ENCODE measurements at places on chromosomes 3 and 15.

- peak; percentile 43 for DNase-seq
Measured at GRCh38 chr3:86990734-86991481, at the start of gene VGLL3. VGLL3 (minus strand) TSS chr3:86991149; CDS start chr3:86990743, 406 bp downstream.

GRCh38 chr3:10247679-10248183 is 528 bp upstream of the TATDN2 start:
- no peak for DNase-seq

- DNase-seq = no peak
Measured at GRCh38 chr3:181541414-181541813, 170.3 kb upstream of the SOX2 start.

DNA sequence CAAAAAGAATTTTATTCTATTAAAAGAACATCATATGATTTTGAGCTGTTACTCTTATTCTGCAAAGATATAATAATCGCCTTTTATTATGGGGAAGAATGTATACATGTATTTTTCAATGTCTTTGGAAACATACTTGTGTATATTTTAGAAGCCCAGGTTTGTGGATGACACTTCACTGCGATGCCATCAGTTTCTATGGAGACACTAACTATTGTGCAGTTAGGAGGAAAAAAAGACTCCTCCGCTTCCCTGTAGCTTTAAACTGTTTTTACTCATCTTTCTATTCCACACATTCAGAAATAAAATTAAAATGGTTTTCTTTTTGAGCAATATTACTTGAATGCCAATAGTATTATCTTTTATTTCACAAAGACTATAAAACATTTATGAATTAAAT is 305.0 kb downstream of the NLGN1 start:
- DNase-seq = no peak

- DNase-seq = no peak
Measured at GRCh38 chr3:12027184-12027846, 23.1 kb downstream of the SYN2 start.

- DNase-seq = no peak
Measured at GRCh38 chr3:108838436-108838835, 15.8 kb downstream of the TRAT1 start.

DNA sequence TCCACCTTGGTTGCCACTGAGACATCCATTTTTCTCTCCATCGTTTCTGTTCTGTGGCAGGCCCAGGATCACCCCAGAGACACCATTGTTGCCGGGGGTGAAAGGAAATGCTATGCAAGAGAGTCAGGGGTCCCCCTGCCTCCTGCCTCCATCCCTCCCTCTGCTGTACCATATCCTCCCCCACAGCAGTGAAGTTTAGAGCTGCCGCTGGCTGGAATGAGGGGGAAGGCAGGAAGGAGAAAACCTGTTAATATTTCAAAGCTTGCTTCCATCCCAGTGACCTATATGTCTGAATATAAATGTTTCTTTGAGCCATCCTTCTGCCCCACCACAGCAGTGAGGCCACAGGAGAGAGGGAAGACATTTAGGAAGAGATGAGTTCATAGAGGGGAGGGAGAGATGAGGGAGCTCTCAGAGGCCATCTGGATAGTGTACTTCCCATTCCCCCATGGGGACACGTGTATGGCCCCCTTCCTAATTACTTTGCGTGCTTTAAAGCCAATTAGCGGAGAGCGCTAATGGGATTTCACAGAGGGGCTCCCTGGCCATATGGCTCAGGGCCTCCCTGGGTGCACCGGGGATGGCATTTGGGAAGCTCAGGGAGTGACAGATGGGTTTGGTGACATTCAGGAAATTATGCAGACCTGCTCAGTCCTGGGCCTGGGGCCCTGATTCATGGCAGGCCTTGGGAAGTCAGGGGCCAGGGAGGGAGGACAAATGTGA is 40.4 kb upstream of the CHRNB4 start:
- no peak for DNase-seq
